NCI-H1092 (cell line): ENCODE measurements at places on chromosomes 1 and 21.

GRCh38 chr1:47231301-47232186 is 481 bp downstream of the TAL1 start:
- no peak for DNase-seq

DNA sequence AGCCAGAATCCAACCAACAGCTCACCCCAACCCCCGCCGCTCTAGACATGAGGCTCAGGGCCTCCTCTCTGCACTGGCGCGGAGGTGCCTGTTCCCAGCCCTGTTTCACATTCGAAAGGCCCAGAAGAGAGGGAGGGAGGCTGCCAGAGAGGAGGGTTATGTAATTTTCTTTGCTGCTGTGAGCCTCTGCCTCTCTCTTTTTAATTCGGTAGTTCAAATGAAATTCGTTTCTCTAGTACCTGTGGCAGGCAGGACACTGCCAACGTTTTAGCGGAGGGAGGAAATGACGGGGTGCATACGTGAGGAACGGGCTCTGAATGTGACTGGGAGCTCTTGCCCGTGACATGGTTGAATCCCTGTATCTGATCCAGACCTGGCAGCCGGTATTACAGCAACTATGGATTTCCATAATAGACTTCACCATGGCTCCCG is 9.4 kb downstream of the PRDM16 start:
- DNase-seq: no peak

GRCh38 chr1:180751921-180752320 is 120.1 kb downstream of the XPR1 start:
- DNase-seq: no peak

- no peak for DNase-seq
Observed at GRCh38 chr1:19315378-19316198, 3.5 kb downstream of the SLC66A1 start.

DNA sequence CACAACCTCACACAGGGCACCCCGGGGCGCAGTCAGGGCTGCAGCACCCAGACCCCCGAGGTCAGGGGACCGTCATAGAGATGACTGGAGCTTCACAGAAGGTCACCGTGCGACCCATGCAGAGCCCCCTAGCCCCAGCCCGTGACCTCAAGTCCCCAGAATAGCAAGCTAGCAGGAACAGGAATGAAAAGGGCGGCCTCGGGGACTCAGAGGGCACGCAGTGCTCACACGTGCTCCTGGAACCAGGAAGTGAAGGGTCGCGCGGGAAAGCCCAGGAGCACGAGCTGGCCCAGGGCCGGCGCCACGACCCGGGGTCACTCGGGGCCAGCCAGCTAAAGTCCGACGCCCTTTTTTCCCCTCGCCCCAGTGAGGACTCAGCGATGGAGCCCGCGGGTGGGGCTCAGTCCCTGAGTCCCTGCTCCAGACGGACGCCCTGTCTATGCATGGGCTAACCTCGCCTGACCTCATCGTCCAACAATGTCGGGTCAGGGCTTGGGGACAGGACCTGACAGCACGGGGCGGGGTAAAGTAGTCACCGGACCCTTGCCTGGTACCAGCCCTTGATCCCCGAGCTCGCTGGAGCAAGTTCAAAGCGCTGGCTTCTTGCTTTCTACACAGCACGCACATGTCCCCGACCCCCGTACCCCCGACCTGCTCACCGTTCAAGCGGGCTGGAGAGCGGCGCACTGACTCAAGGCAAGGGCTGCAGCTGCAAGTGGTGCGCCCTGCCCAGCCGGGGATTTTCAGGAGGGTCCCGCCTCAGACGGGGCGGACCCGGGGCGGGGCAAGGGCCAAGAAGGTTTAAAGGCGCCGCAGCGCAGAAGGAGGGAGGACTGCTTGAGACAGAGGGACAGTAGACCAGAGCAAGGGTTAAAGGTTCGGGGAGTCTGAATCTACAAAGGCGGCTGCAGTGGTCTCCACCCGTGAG is at the start of gene TAGLN2:
Gene TAGLN2, minus strand, starts transcription at position 717 of the 928 bp plus-strand sequence. CDS start 4,998 bp downstream, outside the sequence.
- no peak for DNase-seq

DNA sequence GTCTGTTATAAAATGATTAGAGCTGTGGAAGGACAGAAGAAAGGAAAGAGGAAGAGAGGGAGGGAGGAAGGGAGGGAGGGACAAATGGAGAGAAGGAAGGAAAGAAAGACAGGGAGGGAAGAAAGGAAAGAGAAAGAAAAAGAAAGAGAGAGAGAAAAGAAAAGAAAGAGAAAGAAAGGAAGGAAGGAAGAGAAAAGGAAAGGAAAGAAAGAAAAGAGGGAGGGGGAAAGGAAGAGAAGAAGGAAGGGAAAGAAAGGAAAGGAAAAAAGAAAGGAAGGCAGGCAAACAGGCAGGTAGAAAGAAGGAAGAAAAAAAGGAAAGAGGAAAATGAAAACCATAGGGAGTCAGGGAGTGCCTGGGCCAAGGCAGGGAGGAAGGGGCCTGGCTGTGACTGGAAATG is 14.5 kb upstream of the BACE2 start:
- DNase-seq: no peak

DNA sequence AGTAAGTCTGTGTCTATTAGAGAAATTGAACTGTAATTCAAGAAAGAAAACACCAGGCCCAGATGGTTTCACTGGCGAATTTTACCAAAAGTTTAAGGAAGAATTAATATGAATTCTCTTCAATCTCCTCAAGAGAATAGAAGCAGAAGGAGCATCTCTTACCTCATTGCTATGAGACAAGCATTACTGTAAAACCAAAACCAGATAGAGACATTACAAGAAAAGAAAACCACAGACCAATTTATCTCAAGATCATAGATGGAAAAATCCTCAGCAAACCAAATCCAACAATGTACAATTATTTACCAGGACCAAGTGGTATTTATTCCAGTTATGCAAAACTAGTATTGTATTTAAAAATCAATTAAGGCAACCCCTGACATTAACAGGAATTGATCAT is 160.6 kb downstream of the LIPI start:
- DNase-seq: no peak

DNA sequence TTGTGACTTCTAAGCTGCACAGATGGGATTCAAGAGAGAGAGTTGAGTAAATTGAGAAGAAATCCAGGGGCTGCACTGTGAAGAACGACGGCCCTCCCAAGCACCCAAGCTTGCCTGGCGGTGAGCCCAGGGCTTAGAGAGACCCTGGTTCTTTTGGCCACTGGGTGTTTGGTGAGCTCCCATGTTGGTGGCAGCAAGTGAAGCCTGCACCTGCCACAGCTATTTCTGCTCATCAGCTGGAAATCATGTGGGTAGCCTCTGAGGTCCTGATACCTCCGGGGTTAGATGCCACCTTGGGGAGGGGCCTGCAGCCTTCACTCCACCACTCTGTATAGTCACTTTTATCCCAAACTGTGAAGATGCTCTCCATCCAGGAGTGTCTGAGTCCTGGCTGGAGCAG is 6.2 kb upstream of the BTG2 start:
- DNase-seq: peak; percentile 72

DNA sequence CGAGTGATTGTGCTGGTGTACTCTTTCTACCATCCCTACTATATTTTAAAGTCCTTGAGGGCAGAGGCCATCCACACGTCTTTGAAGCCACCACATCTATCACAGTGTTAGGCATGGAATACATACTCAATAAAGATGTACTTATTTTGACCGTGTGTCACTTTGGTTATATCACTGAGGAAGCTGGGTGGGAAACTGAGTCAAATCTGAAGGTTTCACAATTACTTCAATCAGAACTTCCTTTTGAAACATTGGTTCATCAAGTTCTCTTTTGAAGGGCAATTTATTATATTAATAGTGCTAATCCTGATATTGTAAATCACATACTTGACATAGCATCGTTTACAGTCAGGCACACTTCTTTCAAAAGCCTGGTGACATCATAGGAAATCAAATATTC is 53.3 kb upstream of the ATP1B1 start:
- DNase-seq: no peak
